ENCODE measurements at places on chromosomes 7 and 10.

GRCh38 chr7:129574487-129574886 lies 37.0 kb upstream of the NRF1 start:
- peak; percentile 49 for DNase-seq

DNA sequence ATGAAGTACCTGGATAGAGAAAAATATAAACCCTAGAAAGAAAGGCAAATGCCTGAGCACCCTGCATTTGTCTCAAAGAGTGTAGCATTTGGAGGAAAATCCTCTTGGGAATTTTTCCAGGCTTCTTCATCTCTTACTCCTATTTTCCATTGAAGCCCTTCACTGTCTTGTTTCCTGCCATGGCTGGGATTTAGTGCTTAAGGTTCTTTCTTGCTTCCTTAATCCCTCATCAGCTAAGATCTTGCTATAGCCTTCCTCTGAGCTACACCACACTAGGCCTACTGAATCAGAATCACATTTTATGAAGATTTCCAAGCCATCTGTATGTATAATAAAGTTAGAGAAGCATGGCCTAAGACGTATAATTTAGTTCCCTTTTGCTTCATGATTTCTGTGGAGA lies 97.5 kb upstream of the PHYHIPL start:
- DNase-seq, result no peak

GRCh38 chr7:55130395-55131141 lies 111.8 kb downstream of the EGFR start:
- DNase-seq, result peak; percentile 80

- peak; percentile 85 for DNase-seq
These were observed 13.6 kb downstream of the SVIL start for GRCh38 chr10:29621161-29621560.

- DNase-seq, result peak; percentile 1
These were observed 52.2 kb downstream of the GPR158 start for GRCh38 chr10:25226775-25227682.

GRCh38 chr10:15168786-15169554 lies 477 bp upstream of the NMT2 start:
- DNase-seq, result peak; percentile 84

DNA sequence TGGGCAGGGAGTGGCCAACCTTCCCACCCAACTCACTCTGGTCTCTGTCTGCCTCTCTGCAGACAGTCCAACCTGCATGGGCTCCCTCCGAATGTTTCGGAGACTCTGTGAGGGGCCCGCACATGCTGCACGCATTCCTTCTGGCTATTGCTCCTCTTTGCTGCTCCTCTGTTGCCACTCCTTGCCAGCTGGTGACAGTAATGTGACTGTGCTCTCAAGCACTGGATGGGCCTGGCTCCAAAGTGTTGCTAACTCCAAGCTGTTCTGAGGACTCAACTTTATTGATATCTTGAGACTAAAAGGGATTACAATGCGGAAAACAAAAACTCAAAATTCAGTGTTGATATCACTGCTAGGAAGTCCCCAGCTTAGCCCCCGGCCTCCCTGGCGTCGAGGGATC lies 105.4 kb upstream of the KIF5B start:
- DNase-seq, result no peak

DNA sequence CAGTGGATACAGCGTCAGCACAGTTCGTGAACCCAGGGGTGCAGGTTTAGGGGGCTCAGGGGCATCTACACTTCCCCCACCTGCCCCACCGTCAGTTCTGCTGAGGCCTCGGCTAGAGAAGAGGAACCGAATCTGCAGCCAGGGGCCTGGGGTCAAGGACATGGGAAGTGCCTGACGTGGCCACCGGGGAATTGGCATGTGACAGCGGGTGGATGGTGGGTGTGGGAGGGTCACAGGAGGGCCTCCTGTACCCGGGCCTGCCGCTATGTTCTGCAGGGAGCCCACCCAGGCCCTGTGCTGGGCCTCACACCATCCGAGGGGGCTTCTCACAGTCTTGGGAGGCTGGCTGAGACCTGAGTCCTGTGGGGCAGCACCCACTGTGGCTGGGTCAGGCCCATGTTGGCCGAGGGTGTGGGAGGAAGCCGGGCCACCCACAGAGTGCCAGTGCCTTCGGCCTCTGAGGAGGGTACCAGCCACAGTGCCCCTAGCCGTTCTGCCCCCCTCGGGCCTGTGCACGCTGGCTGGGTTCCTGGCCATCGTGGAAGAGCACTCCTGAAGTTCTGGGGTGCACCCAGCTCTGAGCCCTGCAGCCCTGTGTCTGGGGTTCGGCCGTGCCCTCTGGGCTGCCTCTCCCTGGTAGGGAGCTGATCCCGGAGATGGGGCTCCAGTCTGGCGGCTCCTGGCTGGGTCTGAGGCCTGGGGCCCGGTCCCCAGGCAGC lies 5.9 kb downstream of the TTYH3 start:
- no peak for DNase-seq

DNA sequence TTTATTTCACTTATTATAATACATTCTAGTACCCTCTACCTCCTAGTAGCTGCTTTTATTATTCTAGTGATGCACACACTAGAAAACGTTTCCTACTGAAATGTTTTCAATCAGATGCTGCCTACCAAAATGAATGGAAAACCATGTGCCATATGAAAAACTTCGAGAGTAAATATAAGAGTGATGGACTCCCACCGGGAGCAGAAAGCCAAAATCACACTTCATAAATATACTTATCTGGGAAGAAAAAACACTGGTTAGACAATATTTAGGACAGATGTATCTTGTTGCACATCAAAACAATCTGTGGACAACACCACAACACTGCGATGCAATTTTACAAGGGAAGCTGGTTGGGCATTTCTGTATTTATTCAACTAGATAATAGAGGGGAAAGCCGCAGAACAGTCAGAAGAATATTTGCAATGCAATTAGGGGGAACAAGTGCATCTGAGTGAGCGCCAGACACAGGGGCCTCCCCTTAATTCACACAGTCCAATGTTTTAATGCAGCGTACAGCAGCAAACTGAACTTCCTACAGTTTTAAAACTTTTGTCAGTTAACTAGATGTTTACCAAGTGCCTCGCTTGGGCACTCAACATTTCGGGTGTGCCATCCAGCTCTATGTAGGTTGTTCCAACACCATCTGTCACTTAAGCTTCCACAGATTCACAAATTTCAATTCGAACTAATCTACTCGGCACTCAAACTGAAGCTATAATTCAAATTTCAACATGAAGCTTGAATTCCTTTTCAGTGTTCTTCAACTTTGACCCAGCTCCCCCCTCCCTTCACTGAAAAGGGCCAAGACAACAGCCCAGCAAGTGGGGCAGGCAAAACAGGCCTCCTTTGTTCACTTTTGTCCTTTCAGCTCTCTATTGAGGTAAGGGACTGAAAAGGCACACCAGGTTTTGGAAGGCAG lies 7.4 kb downstream of the NRCAM start:
- no peak for DNase-seq

DNA sequence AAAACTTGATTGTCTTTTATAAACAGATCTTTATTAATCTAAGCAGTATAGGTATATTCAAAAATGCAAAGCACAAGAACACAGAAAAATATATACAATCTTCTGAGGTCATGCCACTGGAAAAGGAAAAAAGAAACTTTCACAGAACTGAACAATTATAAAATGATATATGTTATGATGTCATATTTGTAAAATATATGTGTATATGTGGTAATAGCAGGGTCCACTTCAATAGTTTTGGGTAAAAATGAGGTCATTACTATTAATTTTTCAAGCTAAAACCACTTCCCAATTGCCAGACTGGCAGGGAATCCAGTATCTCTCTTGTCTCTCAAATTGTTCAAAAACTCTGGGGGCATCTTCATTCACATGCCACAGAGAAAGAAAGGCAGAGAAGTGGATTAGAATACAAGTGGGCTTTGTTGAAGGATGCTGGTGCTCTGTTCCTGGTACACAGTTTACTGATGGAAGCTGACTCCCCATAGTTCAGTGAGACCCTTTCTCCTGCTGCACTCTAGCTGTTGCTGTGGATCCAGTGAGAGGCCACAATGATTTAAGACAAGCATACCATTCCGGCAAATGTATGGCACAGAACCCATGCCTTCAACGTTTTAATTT lies 19.7 kb downstream of the CTNNA3 start:
- no peak for DNase-seq

DNA sequence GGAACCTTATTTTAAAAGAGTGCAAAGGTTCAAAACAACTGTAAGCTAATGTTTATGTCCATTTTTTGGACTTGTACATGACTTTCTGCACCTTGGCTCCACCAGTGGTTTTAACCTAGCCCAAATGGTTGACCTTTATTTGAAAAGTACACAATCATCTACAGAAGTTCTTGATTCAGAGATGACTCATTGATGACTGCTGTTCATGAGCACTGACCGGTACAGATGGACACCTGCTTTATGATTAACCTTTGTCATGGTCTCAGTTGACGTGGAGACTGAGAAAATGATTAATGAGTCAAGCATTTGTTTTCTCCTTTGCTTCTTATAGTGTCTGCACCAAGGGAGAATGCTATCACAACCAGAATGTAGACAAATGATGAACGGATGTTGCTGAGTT lies 55.7 kb upstream of the PTER start:
- no peak for DNase-seq

DNA sequence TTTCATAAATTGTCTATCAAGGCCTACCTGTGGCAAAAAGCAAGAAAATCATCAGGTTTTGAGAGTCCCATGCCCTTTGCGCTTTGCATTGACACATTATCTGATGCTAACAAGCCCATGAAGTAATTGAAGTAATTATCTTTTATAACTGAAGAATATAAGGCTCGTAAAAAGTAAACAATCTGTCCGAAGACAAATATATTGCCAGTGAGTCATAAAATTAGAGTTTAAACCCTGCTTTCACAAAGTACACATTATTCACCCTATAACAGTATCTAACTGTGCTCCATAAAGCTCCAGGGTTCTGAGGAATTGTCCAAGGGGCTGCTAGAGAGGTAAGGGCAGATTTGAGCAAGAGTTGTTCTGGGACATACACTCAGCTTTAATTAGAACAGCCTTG lies 102.3 kb upstream of the PPP1R3A start:
- no peak for DNase-seq

GRCh38 chr10:97138174-97138573 lies 47.6 kb downstream of the SLIT1 start:
- DNase-seq, result no peak

DNA sequence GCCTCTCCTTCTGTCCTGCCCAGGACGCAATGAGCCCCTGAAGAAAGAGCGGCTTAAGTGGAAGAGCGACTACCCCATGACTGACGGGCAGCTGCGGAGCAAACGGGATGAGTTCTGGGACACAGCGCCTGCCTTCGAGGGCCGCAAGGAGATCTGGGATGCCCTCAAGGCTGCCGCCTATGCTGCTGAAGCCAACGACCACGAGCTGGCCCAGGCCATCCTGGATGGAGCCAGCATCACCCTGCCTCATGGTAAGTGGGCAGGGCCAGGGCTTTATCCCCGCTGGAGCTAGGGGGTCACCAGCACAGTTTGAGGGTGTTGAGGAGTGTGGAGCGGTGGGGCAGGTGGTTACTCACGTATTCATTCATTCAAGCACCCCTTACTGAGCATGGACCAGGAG lies 4.7 kb upstream of the ANKRD2 start:
- no peak for DNase-seq

DNA sequence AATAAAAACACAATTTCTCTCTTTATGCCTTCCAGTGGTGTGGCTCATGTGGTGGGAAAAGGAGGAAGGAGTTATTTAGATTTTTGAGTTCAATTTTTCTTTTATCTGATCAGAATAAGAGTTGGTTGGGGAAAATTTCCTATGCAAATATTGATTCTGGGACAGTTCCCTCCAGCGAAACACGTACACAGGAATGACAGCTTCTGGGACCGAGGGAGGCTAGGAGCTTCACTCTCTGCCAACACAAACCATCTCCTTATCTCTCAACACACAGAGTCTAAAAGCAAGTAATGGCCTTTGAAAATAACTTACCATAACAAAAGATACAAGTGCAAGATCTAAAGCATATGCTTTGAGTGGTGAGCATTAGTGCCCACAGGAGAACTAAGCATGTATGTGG lies 122.7 kb downstream of the RAPGEF5 start:
- DNase-seq, result no peak

DNA sequence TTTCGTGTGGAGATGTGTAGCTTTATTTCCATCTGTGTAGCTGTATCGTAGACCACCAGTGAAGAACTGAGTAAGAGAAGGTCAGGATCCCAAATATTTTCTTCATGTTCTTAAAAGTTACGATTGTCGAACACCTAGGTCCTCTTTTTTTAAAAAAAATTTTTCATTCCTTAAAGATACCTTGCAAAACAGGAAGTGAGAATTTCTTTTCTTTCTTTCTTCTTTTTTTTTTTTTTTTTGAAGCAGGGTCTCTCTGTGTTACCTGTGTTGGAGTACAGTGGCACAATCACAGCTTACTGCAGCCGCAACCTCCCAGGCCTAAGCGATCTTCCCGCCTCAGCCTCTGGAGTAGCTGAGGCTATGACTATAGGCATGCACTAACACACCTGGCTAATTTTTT lies 60.8 kb downstream of the PHTF2 start:
- no peak for DNase-seq

DNA sequence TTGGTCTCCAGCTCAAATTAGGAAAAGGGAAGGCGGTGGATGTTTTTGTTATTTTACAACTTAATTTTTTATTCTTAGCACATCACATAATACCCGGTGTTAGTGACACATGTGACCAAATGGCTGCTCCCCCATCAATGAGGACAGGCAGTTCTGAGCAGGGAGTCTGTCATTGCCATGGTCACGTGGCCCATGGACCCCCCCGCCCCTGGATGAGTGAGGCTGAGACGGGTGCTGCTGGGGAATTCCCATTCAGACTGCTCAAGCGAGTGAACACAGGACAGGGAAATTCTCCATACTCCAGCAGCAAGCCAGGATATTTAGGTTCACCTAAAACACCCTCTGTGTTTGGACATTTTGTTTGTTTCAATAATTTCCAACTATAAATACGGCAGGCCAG lies 34.7 kb upstream of the SLC35B4 start:
- no peak for DNase-seq

GRCh38 chr7:151795168-151795811 lies 81.6 kb downstream of the PRKAG2 start:
- DNase-seq, result no peak

- no peak for DNase-seq
These were observed 760 bp downstream of the THNSL1 start for GRCh38 chr10:25017154-25017590.

GRCh38 chr7:21125297-21125696 lies 302.6 kb upstream of the SP4 start:
- DNase-seq, result no peak

- no peak for DNase-seq
These were observed 50.9 kb downstream of the ANK3 start for GRCh38 chr10:60338786-60339185.
